ENCODE measurements at places on chromosomes 6 and 20.
A peak's percentile ranks its signal among the peaks of the same experiment; 100 is the strongest.

- DNase-seq, result no peak
Measured at GRCh38 chr6:117404548-117404947, 21.2 kb downstream of the ROS1 start.

DNA sequence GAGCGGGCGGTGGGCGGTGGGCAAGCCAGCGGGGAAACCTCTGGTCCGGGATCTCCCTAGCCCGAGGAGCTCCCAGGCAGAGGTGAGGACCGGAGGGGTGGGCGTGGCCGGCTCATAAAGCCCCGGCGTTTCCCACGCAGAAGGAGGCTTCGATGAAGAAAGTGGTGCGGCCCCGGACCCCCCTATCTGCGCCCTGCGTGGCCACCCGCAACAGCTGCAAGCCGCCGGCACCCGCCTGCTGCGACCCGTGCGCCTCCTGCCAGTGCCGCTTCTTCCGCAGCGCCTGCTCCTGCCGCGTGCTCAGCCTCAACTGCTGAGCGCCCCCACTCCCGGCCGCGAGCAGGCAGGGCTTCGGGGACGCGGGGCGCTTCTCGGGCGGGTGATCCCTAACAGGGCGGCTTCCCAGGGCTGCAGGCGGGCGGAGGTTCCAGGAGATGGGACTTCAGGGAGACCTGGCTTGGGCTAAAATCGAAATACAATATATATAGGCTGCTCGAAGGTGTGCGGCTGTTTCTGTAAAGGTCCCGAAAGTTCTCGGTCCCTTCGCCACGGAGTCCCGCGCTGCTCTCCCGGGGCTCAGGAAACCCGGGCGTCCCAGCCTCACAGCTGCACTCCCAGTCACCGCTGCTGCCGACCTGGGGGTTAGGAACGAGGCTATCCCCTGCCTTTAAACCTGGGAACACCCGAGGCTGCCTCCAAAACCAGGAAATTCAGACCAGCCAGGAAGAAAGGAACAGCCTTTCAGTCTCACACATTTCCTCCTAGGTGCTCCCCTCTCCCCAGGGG is 27.8 kb downstream of the ASIP start:
- DNase-seq, result peak; percentile 21

DNA sequence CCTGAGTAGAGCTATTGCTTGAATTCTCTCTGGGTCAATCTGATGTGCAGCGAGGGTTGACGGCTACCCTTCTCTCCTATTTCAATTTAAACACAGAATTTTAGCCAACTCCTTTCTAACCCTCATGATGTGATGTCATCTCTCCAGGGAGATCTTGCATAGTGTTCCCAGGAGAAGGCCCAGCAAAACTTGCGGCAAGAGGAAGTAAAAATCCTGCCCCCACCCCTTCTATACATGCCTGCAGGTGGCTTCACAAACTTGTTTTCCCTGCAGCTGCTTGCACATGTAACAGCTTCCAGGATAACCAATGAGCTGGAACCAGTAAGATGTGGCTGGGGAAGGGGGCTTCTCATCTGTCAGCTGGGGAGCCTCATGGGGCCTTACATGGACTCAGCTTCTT is 169.3 kb upstream of the CDH4 start:
- no peak for DNase-seq

DNA sequence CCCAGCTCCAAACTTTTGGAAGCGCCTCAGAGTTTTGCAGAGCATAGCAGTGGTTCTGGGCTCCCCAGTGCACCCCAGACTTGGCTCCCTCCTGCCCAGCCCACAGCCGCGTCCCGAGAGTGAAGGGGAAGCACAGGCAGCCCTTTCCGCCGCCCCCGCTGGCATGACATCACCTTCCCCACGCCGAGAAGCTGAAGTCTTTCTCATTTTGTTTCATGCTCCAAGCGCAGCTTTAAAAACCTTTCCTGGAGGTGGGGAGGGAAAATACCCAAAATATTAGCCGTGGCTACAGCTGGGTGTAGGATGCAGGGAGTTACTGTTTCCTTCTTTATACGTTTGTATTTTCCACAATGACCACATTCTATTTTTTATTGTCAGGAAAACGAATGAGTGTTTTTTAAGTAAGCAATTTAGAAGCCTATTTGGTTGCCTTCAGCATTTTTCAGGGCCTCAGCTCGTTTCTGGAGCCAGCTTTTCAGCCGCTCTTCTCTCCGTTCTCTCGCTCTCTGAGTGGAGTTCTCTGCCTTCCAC is 72.9 kb downstream of the SNX5 start:
- peak; percentile 87 for DNase-seq

Data from suppressor macrophage treated with lipopolysaccharide for 4 hours (primary cell).